ENCODE measurements at places on chromosomes 7 and 10. TPM values are rescaled to one million over a fixed set of nuclear protein-coding genes. Genes with fewer than 3 reads are reported as not detected.

DNA sequence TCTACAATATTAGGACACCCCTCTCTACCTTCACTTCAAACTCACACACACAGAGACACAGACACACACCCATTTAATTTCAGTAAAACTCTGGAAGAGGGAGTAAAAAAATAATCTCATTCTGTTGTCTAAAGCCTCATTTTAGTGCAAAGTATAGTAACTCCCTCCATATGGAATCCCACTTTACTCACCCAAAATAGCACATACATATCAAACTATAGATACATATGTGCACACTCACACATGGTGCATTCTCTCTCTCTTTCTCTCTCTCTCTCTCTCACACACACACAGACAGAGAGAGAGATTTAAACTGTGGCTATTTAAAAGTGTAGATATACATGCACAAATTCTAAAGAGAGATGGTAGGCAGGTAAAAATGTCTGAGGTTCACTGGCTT is 179.6 kb upstream of the PTN start:
- no peaks in the 10 kb centered on the region for H3K4me1 ChIP-seq
- no peak for DNase-seq
- H3K36me3 ChIP-seq = no peaks in the 10 kb centered on the region
- no peaks in the 10 kb centered on the region for H3K27me3 ChIP-seq

GRCh38 chr7:107628461-107629064 is 32.1 kb upstream of the SLC26A4 start:
- H3K36me3 ChIP-seq = no peaks in the 10 kb centered on the region
- no peaks in the 10 kb centered on the region for H3K27me3 ChIP-seq
- H3K4me1 ChIP-seq = no peaks in the 10 kb centered on the region
- DNase-seq = no peak
- no peak overlapping the region for H3K4me3 ChIP-seq
- no peak overlapping the region for H3K27ac ChIP-seq

GRCh38 chr10:17181751-17182150 is 19.7 kb downstream of the TRDMT1 start:
- peak; percentile 41 for DNase-seq
- no peaks in the 10 kb centered on the region for H3K27me3 ChIP-seq
- peaks cover 14% of the 10 kb centered on the region for H3K4me1 ChIP-seq
- H3K36me3 ChIP-seq = no peaks in the 10 kb centered on the region

DNA sequence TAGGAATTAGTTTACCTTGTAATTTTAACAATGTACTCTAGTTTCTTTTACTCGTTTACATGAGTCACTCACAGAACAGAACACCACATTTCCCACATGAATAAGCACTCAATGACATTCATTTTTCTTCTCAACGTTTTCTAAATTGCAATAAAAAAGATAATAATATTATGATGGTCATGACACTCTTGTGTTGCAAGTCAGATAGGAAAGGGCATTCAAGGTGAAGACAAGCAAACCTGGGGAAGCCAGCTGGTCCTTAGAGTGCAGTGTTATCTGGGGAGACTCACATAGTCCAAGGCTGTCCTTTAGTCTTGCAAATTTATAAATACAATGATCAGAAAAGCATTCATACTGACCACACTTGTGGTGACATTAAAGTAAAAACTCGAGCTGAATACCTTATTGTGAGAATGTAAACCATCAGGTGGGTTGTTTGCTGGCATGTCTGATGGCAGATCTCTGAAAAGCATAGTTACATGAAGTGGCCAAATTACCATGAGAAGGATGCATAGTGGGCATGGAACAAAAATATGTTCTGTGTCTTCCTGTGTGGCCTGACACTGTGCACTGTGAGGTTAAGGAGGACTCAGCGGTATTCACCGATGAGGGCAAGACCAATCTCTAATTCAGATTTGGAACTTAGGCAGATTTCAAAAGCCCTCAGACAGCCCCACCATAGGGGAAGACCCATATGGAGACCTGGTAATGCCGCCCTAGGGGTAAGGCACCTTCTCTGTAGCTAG is 158.9 kb upstream of the ASAH2 start:
- H3K27ac ChIP-seq = no peak overlapping the region
- peaks cover 63% of the 10 kb centered on the region for H3K4me1 ChIP-seq
- no peak overlapping the region for H3K4me3 ChIP-seq
- no peak for DNase-seq
- peaks cover 5% of the 10 kb centered on the region for H3K36me3 ChIP-seq
- H3K27me3 ChIP-seq = no peaks in the 10 kb centered on the region

GRCh38 chr7:108102671-108103312 is 27.4 kb downstream of the LAMB4 start:
- no peak overlapping the region for H3K27ac ChIP-seq
- H3K4me1 ChIP-seq = no peaks in the 10 kb centered on the region
- no peaks in the 10 kb centered on the region for H3K27me3 ChIP-seq
- no peaks in the 10 kb centered on the region for H3K36me3 ChIP-seq
- DNase-seq = no peak
- H3K4me3 ChIP-seq = no peak overlapping the region

DNA sequence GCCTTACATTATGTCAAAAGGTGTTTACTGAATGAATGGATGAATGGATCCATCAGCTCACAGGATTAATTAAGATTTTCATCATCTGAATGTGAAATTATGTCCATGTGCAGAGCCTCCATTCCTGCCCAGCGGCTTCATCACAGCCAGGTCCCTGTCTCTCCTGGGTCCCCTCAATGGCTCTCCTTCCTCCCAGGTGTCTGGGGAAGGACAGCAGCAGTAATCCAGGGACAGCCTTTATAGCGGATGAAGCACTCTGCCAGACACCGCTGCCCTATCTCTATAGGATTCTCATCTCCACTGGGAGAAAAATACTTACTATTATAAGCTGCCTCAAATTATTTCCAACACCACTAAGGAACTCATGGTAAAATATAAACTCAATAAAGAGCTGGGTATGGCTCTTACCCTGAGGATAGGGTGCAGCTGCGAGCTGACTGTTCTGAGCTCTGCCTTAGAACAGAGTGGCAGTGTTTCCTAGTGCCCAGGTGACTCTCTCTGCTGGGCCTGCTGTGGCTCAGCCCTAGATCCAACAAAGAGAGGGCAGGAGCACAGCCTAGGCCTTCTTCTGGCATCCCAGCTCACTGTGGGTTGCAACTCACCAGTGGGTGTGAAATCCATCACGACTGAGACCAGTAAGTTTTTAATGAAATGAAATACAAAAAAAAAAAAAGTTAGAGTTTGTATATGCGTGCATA is 38.3 kb downstream of the GPRIN2 start:
- no peak overlapping the region for H3K4me3 ChIP-seq
- H3K27me3 ChIP-seq = no peaks in the 10 kb centered on the region
- DNase-seq = no peak
- no peaks in the 10 kb centered on the region for H3K36me3 ChIP-seq
- H3K27ac ChIP-seq = no peak overlapping the region

The ADCY1 gene
- 8.8 TPM for total RNA-seq

The CALCR gene
- total RNA-seq = not detected

DNA sequence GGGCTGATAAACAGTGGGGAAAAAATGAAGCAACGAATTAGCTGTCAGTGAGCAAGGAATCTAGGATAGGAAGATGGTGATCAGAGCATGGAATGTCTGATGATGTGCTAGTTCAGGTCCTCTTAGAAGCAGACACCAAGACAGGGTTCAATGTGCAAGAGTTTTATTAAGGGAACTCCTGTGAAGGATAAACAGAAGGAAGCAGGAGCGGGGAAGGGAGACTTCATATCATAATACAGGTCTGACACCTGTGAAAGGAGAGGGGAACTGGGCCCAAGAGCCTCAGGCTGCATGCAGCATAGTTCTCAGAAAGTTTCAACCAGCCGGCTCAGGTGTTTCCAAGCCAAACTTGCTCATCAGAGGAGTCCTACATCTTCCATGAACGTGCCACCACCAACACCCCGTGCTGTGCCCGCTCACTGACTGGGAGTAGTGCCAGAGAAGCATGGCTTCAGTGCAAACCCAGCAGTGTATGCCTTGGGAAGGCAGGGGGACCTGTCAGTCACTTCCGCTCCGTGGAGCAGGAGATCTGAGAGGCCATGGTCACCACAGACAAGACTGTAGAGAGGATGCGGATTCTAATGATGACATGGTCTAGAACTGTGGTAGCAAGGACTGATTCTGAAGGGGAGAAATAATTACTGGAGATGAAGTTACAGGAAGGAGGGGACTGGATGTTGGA is 45.8 kb downstream of the ZNF800 start:
- H3K27ac ChIP-seq = peak overlapping the region; percentile 71
- peaks cover 14% of the 10 kb centered on the region for H3K27me3 ChIP-seq
- DNase-seq = no peak

DNA sequence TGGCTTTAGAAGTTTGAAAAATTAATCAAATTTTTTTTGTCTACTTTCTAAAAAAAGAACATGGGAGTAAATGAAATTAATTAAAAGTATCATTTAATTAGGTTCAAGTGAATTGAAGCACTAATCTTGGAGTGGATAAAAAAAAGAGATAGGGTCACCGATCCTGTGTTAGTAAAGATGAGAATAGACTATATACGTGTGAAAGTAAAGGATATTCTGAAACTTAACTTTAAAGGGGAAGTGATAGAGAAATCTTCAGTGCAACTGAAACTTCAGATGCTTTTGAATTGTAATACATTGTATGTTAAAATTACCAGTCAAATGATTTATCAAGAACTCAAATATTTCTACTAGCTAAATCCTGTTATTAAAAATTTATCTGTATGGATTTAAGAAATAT is 4.8 kb downstream of the NHLRC2 start:
- peaks cover 22% of the 10 kb centered on the region for H3K36me3 ChIP-seq
- H3K4me3 ChIP-seq = no peak overlapping the region
- no peak overlapping the region for H3K27ac ChIP-seq

The INHBA gene
- 68.9 TPM for total RNA-seq

DNA sequence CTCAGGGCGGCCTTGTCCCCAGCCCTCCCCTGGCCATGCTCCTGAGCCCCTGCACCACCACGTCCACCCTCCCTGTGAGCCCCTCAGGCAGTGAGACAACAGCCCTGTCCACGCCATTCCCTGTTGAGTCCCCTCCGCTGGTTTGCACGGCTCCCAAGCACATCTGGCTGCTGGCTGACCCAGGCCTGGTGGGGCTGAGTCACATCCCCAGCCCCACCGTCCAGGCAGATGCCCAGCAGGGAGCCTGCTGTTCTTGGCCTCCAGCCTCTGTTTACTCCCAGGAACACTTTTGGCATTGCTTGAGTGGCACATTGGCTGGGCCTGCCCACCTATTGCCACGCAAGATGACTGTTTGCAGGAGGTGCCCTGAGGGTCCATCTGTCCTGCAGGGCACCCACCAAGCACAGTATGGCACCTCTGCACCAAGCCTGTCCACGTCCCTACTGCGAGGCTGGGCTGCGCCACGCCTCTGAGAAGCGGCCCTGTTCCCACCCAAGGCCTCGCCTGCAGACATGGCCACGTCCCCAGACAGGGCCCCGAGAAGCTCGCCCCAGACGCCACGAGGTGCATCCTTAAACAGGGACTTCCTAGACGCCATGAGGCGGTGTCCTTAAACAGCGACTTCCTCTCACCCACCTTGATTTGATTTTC is 48.4 kb upstream of the INPP5A start:
- no peak for DNase-seq
- no peak overlapping the region for H3K27ac ChIP-seq
- H3K4me1 ChIP-seq = no peaks in the 10 kb centered on the region
- H3K36me3 ChIP-seq = no peaks in the 10 kb centered on the region

The ACHE gene
- 11.3 TPM for total RNA-seq

GRCh38 chr10:13184730-13185514 is 23.6 kb downstream of the MCM10 start:
- H3K27me3 ChIP-seq = no peaks in the 10 kb centered on the region
- no peak for DNase-seq
- peaks cover 17% of the 10 kb centered on the region for H3K36me3 ChIP-seq
- no peak overlapping the region for H3K27ac ChIP-seq

- H3K27me3 ChIP-seq = no peaks in the 10 kb centered on the region
- peaks cover 25% of the 10 kb centered on the region for H3K4me1 ChIP-seq
- no peak overlapping the region for H3K4me3 ChIP-seq
- H3K27ac ChIP-seq = no peak overlapping the region
Measured at GRCh38 chr7:127871226-127871625, 160.0 kb downstream of the LRRC4 start.

The FAM25G gene
- not detected for total RNA-seq

- no peaks in the 10 kb centered on the region for H3K36me3 ChIP-seq
- H3K27ac ChIP-seq = no peak overlapping the region
- no peak overlapping the region for H3K4me3 ChIP-seq
- H3K4me1 ChIP-seq = no peaks in the 10 kb centered on the region
- peaks cover 46% of the 10 kb centered on the region for H3K27me3 ChIP-seq
- peak; percentile 74 for DNase-seq
Measured at GRCh38 chr7:4479367-4480039, 202.6 kb upstream of the FOXK1 start.

DNA sequence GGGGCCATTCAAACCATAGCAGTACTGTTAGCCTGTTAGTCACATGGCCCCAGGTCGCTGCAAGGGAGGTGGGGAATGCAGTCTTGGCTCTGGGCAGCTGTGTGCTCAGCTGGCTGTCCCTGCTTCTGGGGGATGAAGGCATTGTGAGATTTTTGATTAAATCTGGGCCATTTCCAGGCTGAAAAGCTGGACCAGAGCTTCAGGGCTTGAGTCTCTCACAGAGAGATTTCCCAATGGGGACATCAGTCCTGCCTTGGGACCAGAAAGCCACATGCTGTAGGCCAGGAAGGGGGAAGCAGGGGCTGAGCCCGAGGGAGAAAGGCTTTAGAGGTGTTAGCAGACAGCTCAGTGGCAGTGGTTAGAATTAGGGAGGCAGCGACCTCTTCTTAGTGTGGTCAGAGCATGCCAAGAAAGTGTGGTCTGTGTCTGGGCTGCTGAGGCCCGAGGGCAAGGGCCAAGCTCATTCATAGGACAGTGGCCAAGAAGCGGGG is 33.6 kb downstream of the PALD1 start:
- no peak overlapping the region for H3K27ac ChIP-seq
- peaks cover 82% of the 10 kb centered on the region for H3K27me3 ChIP-seq

DNA sequence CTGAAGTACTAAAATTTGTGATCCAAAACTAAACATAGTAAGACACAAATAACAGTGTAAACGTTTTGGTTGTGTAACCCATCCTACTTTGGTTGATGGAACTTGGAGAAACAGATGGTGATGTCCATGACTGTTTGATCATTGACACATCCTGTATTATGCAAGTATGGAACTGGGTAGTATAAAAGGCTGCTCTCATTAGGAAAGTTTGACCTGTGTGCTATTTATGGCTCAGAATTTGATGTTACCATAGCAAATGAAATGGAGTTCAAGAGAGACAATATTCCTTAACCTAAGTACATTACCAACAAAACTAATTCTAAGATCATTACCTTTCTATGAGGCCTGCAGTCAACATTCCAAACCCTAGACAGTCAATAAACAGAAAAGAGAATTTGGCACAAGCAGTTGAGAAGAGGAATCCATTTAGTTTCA is 39.9 kb downstream of the DKK1 start:
- peaks cover 38% of the 10 kb centered on the region for H3K4me1 ChIP-seq
- H3K4me3 ChIP-seq = no peak overlapping the region
- no peak for DNase-seq
- H3K27me3 ChIP-seq = no peaks in the 10 kb centered on the region
- H3K36me3 ChIP-seq = no peaks in the 10 kb centered on the region

The CLRN3 gene
- 0.52 TPM for total RNA-seq

- H3K4me1 ChIP-seq = peaks cover 15% of the 10 kb centered on the region
- peaks cover 7% of the 10 kb centered on the region for H3K36me3 ChIP-seq
- H3K4me3 ChIP-seq = no peak overlapping the region
- no peak for DNase-seq
Measured at GRCh38 chr10:15349112-15349511, 22.0 kb downstream of the FAM171A1 start.

Data from Calu3 (cell line).